ENCODE measurements at places on chromosomes 11 and 22.

- no peak for DNase-seq
Observed at GRCh38 chr22:44243761-44244160, 63.0 kb downstream of the PARVG start.

DNA sequence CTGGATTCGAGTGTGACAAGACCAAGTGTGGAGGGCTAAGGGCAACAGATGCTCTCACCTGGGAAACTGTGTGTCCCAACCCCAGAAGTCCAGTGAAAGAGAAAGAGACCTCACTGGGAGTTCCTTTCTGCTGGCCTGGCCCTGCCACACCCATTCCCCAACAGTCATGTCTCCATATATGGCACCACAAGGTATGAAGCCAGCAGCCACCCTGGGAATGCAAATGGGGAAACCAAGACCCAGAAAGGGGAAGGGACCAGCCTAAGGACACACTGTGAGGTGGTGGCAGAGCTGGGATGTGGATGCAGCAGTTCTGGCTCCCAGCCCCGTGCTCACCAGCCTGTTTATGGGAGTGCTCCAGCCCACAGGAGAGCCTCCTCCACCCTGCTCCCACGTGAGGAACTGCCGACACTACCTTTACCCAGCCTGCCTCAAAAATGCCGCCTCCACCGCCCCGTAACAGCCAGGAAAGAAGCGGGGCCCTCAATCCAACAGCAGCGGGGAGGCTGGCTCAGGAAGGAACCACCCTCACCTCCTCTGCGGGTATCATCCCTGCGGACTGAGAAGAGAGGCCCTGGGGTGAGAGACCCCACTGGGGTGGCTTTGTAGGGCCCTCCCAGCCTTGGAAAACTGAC, 12.6 kb downstream of the LMO1 start:
- no peak for DNase-seq

DNA sequence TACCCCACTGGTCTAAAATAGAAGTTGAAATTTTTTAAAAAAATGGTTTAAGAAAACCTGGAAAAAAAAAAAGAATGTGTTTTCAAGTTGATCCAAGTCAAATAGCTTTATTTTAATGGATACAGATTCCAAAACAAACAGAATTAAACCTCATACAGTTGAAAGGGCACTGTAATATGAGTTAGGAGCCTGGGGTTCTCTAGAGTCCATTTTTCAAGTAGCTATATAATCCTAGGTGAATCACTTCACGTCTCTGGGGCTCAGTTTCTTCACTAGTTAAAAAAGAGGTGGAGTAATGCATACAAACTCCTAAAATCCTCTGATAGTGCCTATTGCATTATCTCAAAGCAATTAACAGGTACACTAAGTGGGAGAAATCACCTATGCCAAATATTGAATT, 132.9 kb downstream of the BBOX1 start:
- DNase-seq, result no peak

GRCh38 chr11:35600331-35600838, 17.9 kb upstream of the FJX1 start:
- no peak for DNase-seq

- no peak for DNase-seq
Observed at GRCh38 chr11:67617243-67617953, 10.7 kb downstream of the NDUFV1 start.

DNA sequence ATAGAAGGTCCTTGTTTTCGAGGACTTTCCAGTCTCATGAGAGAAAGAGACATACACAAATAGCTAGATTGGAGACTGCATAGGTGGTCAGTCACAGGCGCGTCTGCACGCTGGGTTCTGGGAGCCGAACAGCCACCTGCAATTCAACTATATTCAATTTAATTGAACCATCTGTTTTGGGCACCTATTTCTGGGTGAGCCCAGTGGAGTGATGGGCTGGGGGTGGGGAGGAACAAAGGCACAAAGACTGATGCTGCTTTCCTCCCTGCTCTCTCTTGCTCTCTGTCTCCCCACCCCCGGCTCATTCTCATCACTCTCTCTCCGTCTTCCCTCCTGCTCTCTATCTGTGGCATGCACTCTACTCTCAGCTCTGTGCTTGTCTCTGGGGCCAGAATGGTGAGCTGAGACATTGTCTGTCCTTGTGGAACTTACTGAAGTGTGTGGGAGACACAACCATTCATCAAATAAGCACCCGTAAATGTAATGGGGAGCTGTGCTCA, 48.1 kb upstream of the B3GAT1 start:
- no peak for DNase-seq

GRCh38 chr22:47202819-47203553, 440.5 kb downstream of the TBC1D22A start:
- DNase-seq, result no peak

DNA sequence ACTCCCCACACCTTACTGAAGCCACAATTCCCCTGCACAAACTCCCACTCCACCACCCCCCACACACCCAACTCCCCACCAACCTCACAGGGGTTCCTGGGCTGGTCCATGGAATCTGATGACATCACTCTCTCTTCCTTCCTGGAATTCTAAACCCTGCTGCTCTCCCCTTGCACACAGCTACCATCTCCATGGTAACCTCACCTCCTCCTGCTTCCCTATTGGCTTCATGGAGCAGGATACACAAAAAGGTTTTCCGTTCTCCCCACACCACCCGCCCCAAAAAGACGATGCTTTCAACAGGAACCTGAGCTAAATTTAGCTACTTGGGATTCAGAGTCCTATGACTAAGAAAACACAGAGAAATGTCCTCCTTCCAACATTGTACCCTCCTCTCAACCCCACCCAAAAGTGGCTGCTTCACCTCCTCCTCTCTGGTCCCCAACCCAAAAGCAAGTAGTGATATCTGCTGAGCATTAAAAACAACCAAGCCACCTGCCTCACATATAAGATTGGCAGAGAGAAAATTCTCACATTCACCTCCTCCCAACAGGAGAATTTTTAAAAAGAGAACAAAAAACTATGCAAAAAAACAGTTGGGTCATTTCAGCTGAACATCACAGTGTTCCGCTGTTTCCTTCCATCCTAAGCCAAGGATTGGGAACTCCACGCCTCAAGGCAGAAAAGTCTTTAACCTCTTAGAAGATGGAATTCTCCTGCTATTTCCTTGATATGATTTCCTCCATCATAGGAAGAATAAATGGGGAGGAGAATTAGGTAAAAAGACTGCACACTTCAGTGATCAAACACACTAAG, 66.9 kb downstream of the RBFOX2 start:
- DNase-seq, result no peak

DNA sequence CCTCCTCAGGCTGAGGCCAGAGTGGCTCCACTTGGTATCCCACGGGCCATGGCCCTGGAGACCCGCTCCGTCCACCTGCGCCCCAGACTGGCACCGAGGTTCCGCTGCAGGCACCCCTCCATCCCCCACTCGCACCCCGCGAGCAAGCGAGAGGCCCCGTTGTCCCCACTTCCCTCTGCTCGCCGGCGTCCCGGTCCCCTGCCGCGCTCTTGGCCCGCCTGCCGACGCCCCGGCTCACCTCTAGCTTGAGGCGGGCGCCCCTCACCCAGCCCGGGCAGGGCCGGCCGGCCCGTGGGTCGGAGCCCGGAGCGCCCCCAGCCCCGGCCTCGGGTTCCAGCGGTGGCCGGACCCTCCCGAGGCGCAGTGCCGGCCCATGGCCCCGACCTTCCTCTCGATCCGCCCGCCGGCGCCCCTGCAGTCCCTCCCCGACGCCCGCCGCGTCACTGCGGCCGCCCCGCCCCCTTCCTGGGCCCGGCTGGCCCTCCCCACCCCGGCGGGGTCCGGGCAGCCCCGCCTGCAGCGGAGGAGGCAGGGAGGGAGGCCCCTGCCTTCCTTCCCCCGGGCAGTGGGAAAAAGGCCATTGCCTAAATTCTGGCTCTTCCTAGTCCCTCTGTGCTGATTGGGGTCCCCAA, at the start of gene PITPNM1:
TSS of gene PITPNM1 (minus strand) at position 414 of the 632 bp plus-strand sequence. CDS start 1,183 bp downstream, outside the sequence.
- peak; percentile 69 for DNase-seq

GRCh38 chr11:48307760-48308386, 1.9 kb downstream of the OR4S1 start:
- peak; percentile 66 for DNase-seq

GRCh38 chr11:44926036-44926435, 24.6 kb downstream of the TP53I11 start:
- DNase-seq, result no peak

DNA sequence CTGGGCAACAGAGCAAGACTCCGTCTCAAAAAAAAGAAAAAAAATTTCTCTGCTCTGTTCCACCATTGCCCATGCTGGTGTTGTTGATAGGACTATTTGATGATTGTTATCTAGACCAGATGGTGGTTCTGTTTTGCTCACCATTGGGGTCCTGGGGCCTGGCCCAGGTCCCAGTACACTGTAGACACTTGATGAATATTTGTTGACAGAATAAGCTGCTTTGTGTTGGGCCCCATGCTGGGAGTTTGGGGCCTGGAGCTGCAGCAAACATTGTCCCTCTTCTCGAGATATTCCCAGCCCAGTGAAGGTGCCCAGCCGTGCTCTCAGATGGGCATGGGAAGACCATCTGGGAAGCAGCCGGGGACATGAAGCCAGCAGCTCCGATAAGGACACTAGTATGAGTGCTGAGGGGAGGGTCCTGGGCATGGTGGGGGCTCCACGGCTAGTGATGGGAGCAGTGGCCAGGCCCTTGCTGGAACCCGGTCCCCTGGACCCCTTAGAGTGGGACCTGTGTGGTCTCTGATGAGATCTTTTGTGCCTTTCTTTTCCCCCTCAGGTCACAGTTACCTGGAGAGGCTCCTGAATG, 13.6 kb downstream of the INCENP start:
- no peak for DNase-seq

DNA sequence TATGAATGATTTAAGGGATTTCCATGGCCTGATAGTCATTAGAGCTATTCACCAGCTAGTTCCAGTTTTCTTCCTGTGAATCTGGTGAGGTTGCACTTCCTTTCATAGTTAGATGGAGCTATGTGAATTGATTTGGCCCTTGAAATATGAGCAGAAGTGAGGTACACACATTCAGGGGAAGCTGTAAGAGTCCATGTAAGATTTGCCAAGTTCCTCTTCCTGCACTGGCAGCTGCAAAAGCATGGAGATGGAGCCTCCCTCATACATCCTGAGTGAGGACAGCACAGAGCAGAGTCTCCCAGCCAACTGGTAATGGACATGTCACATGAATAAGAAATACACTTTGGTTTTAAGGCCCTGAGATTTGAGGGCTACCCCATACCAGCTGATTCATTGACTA, 111.7 kb downstream of the CD44 start:
- peak; percentile 75 for DNase-seq

- DNase-seq, result peak; percentile 69
Observed at GRCh38 chr22:31230871-31231621, 18.9 kb downstream of the LIMK2 start.

DNA sequence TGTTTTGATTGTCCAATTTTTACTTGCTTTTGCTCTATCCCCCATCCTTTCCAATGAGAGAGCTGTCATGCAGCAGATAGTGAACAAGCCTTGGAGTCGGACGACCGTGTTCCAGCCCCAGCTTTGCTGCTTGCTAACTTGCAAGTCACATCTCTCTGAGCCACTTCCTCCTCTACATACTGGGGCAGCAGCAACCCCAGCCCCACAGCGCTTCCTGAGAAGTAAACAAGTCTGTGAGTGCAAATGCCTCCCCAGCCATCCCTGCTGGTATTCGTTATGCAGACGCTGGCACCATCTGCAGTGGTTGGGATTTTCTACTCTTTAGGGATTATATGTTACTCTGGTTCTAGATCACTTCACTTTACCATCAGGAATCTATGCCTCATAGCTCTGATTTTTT, 35.0 kb downstream of the TPBGL start:
- DNase-seq, result peak; percentile 68

- no peak for DNase-seq
Observed at GRCh38 chr11:75499423-75500190, 26.1 kb downstream of the GDPD5 start.

DNA sequence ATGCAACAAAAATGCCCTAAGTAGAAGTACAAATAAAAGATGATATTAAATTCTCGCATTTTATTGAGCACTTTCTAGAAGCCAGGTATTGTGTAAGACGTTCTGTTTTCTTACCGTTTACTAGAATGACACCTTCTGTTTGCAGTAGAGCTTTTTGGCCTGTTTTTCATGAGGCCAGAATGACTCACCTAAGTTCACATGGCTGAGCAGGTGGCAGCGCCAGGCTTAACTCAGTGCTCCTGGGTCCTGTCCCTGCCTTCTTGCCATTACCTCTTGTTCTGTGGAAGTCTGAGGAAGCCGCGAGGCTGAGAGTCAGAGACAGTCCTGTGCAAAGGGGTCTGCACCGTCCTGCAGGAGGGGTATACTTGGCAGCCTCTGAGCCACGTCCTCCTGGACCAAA, 113.8 kb downstream of the ATXN10 start:
- DNase-seq, result no peak

GRCh38 chr11:62560566-62561103, 13.1 kb downstream of the EEF1G start:
- DNase-seq, result peak; percentile 89
